Urinary bladder (tissue), 4 donors: ENCODE measurements at places on chromosomes 2 and 18.

DNA sequence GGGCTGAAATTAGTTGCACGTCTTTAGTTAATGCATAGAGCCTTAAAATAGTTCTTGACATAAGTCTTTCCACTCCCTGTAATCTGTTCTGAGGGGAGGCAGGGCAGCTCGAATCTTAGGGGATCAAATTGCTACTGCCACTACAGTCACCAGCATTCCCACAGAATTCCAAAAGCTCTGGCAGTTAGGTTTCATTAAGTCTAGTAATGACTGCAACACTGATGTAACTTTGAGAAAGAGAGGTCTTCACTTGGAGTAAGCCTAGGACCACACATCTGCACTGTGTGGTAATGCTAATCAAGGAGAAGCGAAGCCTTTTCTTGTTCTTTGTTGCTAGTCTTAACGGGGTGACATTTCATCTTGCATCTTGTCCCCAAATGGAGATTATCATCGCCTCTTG is 19.3 kb upstream of the NCK2 start:
- DNase-seq: no peak

GRCh38 chr2:47003641-47004427 is 88.2 kb upstream of the MCFD2 start:
- no peak for DNase-seq

- no peak for DNase-seq
These were observed 75.4 kb downstream of the CERKL start for GRCh38 chr2:181581534-181581933.

- DNase-seq: no peak
These were observed 2.6 kb upstream of the HOXD11 start for GRCh38 chr2:176104316-176105077.

- DNase-seq: no peak
These were observed 92.7 kb downstream of the CSRNP3 start for GRCh38 chr2:165562233-165562632.
